Left ventricle myocardium superior (tissue), 1 donor: ENCODE measurements at places on chromosomes 6 and 20.

DNA sequence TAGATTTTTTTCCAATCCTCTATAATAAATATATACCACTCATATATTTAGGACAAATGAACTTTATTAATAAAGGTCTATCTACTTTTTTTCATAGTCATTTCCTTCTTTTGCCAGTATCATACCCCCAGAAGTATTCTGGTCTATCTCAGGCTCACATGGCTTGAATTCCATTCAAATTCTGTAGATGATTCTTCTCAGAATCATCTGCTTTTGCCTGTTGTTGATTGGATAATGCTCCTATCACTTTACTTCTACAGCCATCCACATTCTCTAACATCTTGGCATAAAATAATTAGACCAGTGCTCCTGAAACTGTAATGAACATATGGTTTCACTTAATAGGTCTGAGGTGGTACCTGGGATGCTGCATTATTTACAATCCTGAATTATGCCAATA, 121.2 kb downstream of the GFRAL start:
- no peak for DNase-seq

DNA sequence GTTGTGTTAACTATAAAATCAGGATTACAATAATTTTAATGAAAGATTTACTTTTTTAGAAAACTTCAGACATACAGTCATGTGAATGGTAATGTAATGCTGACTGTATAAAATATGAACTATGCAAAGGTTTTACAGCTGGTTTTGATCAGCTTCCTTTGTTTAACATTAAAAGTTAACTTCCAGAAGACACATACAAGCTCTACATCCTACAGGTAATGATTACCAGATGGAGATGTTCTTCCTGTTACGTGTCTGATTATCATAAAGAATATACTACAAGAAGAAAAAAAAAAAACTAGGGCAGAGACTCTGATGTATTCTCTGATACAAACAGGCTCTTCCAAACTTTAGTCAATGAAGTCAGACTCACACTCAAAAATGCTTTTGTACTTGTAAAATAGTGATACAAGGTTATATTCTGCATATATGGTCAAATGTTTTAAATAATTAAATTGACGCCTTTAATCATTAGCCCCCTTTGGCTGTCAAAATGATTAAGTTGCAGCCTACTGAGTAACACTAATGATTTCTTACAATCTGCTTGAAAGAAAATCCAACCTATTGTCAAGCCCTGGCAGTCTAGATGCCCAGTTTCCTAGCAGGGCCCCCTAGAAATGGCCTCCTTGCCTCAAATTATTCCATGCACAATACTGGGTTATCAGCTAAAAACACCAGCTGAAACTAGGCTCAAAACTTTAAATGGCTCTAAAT, 251.8 kb upstream of the RUNX2 start:
- DNase-seq = no peak

GRCh38 chr6:110102411-110102810, 77.1 kb downstream of the WASF1 start:
- DNase-seq = no peak

GRCh38 chr6:157335829-157336228, 12.5 kb upstream of the TMEM242 start:
- no peak for DNase-seq

- no peak for DNase-seq
Measured at GRCh38 chr6:33075568-33076405, at the start of gene HLA-DPB1. TSS of gene HLA-DPB1 (plus strand) at chr6:33075990. CDS start at chr6:33076042, 52 bp downstream.

GRCh38 chr6:11865680-11866300, 87.2 kb upstream of the ADTRP start:
- no peak for DNase-seq

GRCh38 chr6:28068067-28068466, 12.3 kb upstream of the ZNF165 start:
- DNase-seq = no peak

GRCh38 chr6:98946879-98947410, 801 bp downstream of the FBXL4 start:
- peak; percentile 45 for DNase-seq

- no peak for DNase-seq
Measured at GRCh38 chr6:115740907-115741306, 319.8 kb downstream of the FRK start.

DNA sequence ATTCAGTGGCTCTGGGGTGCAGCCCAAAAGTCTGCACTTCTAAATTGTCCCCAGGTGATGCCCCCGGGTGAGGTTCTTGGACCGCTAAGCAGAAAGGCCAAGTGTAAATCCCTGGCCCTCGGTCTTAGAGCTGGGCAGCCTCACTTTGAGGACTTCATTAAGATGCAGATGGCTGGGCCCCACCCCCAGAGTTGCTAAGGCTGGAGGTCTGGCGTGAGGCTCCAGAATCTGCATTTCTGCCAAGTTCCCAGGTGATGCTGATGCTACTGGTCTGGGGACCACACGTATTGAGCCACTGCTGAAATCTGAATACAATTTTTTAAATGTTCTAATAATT, 735 bp upstream of the SLC23A2 start:
- no peak for DNase-seq

- DNase-seq = peak; percentile 32
Measured at GRCh38 chr6:9412951-9413559, 977.7 kb upstream of the SLC35B3 start.

DNA sequence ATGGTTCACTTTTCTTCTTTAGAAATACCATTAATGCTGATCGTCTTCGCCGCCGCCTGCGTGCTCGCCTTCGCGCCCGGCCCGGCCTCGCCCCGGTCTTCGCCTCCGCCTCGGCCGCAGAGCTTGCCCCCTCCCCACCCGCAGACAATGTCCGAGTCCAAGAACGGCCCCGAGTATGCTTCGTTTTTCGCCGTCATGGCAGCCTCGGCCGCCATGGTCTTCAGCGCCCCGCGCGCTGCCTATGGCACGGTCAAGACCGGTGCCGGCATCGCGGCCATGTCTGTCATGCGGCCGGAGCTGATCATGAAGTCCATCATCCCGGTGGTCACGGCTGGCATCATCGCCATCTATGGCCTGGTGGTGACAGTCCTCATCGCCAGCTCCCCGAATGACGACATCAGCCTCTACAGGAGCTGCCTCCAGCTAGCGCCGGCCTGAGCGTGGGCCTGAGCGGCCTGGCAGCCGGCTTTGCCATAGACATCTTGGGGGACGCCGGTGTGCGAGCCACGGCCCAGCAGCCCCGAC, 4.8 kb upstream of the PRPH2 start:
- peak; percentile 61 for DNase-seq
